ENCODE measurements at places on chromosomes 4 and X.

DNA sequence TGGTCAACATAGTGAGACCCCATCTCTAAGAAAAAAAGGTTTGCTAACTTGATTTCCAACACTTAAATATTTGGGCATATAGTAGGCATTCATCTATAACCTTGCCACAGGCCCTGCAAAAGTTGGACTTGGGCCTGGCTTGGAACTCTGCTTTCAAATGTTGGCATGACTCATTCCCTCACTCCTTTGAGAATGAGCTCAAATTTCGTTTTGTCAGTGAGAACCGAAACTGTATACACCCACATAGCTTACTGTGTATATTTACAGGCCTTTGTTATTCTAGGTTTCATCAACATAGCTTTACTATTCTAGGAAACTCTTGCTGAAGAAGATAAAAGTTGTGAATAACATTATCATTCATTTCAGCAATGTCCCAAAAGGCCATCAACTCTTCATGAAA is 88.7 kb upstream of the ELOVL6 start:
- peak; percentile 75 for DNase-seq

DNA sequence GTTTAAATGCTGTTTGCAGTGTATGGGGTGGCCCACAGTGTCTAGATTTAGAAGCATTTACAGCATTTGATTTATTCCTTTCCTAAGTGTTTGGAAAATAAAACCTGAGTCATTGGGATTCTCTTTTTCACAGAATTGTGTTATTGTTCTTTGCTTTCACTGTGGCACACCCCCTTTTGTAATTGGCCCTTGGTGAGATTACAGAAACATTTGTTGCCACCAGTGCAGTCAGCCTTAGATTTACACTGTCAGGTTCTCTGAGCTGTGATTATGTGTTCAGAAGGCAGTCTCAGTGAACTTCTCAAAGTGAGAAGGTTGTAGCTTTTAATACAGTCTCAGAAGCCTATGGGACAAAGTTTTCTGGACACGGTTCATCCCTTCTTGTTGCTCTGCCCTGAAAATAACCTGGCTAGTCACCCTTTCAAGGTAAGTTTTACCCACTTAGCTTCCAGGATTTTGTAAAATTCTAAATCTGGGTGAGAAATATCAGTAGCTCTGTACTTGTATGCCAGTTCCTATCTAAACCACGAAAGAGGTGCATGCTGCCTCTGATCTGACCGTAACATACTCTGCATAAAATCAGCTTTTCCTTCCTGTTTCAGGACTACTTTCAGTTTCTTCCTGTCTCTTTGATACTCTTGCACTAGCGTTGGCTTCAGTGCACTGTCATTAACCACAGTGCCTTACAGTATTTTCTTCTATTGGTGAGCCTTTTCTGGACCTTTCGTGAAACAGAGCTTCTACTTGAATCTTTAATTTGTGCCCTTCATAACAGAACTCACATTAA is 12.6 kb downstream of the RUFY3 start:
- DNase-seq, result peak; percentile 61

GRCh38 chrX:71098302-71098701 is 2.7 kb downstream of the FOXO4 start:
- peak; percentile 63 for DNase-seq

GRCh38 chrX:40166582-40166981 is 68.8 kb upstream of the BCOR start:
- DNase-seq, result peak; percentile 73

DNA sequence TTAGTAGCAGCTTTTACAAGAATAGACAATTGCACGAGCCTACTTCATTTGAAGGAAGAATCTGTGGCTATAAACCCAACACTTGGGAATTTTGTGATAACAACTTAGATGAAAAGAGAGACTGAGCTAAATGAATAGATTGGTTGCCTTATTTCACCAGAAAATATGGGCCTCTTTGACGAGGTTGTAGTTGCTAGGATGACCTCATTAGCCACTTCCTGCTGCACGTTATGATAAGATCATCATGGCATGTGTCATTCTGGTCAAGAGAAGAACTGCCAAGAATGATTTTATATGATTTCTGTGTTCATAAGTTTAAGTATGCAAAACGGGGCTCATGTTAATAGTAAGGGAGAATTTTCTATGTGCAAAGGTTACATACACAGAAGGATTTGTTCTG is 321.9 kb upstream of the GIMD1 start:
- DNase-seq, result peak; percentile 75

DNA sequence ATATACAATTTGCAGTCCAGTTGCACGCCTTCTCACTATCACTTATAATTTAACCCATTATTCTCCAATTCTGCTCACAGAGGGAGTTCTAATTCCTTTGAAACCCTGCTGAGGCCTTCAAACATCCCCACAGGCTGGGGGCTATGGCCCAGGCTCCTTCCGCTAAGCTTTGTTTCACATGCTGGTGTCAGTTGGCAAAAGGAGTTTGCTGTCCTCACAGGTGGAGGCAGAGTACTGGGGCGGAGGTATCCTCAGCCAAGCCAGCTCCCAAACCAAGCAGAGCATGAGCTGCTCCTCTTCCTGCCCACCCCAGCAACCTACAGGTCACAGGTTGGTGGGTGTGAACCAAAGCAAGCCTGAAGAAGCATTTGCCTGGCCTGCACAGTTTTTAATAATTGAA is 21.5 kb downstream of the BTC start:
- DNase-seq, result no peak

All from cardiac fibroblast (primary cell).